ENCODE measurements at places on chromosomes 11 and 22. TPM values are rescaled to one million over a fixed set of nuclear protein-coding genes. Genes with fewer than 3 reads are reported as not detected.
A peak's percentile ranks its signal among the peaks of the same experiment; 100 is the strongest.

- peaks cover 37% of the 10 kb centered on the region for H3K4me1 ChIP-seq
- DNase-seq, result no peak
- H3K27me3 ChIP-seq, result no peaks in the 10 kb centered on the region
- H3K27ac ChIP-seq, result no peak overlapping the region
- H3K4me3 ChIP-seq, result no peak overlapping the region
These were observed 1231.4 kb downstream of the BRD1 start for GRCh38 chr22:48596111-48596850.

- H3K4me1 ChIP-seq, result peaks cover 14% of the 10 kb centered on the region
- DNase-seq, result peak; percentile 29
- peaks cover 2% of the 10 kb centered on the region for H3K27me3 ChIP-seq
- H3K27ac ChIP-seq, result no peak overlapping the region
- no peaks in the 10 kb centered on the region for H3K36me3 ChIP-seq
- H3K4me3 ChIP-seq, result no peak overlapping the region
These were observed 15.7 kb downstream of the RAC2 start for GRCh38 chr22:37228106-37229011.

- peaks cover 23% of the 10 kb centered on the region for H3K4me1 ChIP-seq
- H3K27ac ChIP-seq, result no peak overlapping the region
- peaks cover 33% of the 10 kb centered on the region for H3K36me3 ChIP-seq
- H3K4me3 ChIP-seq, result no peak overlapping the region
These were observed 71.8 kb downstream of the CTTN start for GRCh38 chr11:70470127-70470526.

PATE4 gene
- not detected for total RNA-seq

NPAS4 gene
- 1.8 TPM for total RNA-seq

P4HA3 gene
- total RNA-seq, result 6.9 TPM

TYR gene
- total RNA-seq, result 0.20 TPM
